ENCODE measurements at places on chromosomes 4 and X.

DNA sequence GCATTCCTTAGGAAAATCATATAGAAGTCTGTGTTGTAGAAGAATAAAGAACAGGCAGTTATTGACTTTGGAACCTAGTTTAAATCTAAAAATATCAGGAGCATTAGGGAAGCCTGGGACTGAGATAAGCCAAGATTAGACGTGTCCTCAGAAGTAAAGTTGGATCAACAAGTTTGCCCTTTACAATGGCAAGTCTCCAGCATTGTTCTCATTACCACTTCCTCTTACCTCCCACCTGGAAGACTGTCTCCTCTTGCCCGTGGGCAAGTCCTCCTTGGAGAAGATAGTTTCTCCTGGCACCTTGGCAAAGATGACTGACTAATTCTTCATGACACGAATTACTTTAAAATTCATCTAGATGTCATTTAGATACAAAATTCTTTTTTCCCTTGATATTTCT, 37.8 kb downstream of the CNKSR2 start:
- no peak for DNase-seq

- DNase-seq, result no peak
Observed at GRCh38 chr4:114601304-114602052, 2.9 kb downstream of the UGT8 start.

DNA sequence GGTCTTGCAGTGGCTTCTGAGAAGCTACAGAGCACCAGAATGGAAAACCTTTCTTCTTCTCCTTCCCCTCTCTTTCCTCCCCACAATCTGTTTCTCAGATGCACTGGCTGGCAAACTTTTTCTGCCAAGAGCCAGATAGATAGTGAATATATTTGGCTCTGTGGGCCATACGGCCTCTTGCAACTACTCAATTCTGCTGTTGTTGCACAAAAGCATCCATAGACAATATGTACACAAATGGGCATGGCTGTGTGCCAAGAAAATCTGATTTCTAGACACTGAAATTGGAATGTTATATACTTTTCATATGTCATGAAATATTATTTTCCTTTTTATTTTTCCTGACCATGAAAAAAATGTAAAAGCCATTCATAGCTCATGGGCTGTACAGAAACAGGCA, 3.1 kb downstream of the PHEX start:
- no peak for DNase-seq

GRCh38 chr4:107490116-107490515, 229.9 kb downstream of the PAPSS1 start:
- DNase-seq, result no peak

GRCh38 chr4:173367946-173368345, 2.8 kb upstream of the SAP30 start:
- DNase-seq, result no peak

GRCh38 chrX:131703646-131704045, 159.8 kb downstream of the OR13H1 start:
- no peak for DNase-seq

GRCh38 chr4:139593091-139593564, 37.1 kb upstream of the SETD7 start:
- DNase-seq, result no peak

DNA sequence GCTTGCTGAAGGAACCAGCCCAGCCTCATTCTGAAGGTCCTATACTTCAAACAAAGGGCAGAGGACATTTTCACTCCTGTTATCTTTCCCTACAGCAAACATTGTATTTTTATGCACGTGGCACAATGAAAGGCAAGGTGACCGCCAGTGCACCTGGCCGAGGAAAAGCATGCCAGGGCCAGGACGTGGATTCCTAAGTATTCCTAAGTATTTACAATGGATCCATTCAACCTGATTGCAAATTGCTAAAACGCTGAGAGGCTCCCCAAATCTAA, 127.9 kb upstream of the FTHL17 start:
- no peak for DNase-seq

GRCh38 chrX:103585411-103586313, at the start of gene TCEAL4:
TCEAL4 (plus strand) TSS chrX:103585515; CDS start chrX:103586676, 1,161 bp downstream.
- DNase-seq, result no peak

Data from stimulated activated CD8-positive, alpha-beta memory T cell treated with anti-CD3 and anti-CD28 coated beads, Interleukin-7, amount 100 ng/mL, for 1 hour (primary cell).